ENCODE measurements at places on chromosomes 2 and 18. TPM values are rescaled to one million over a fixed set of nuclear protein-coding genes. Genes with fewer than 3 reads are reported as not detected.

Gene CYP26B1
- 0.42 TPM for total RNA-seq

Gene C1GALT1C1L
- 0.46 TPM for total RNA-seq

Gene CRYGC
- not detected for total RNA-seq

Gene ADCY3
- total RNA-seq, result 41.7 TPM

Gene CRYGD
- 6.3 TPM for total RNA-seq

Gene CXCR4
- total RNA-seq, result 1.3 TPM

Gene CFAP221
- total RNA-seq, result 0.14 TPM

- no peaks in the 10 kb centered on the region for H3K36me3 ChIP-seq
- no peaks in the 10 kb centered on the region for H3K4me1 ChIP-seq
- DNase-seq, result no peak
- H3K27ac ChIP-seq, result no peak overlapping the region
- H3K4me3 ChIP-seq, result no peak overlapping the region
- H3K27me3 ChIP-seq, result no peaks in the 10 kb centered on the region
These were observed 239.5 kb downstream of the CNTNAP5 start for GRCh38 chr2:124264551-124265091.

DNA sequence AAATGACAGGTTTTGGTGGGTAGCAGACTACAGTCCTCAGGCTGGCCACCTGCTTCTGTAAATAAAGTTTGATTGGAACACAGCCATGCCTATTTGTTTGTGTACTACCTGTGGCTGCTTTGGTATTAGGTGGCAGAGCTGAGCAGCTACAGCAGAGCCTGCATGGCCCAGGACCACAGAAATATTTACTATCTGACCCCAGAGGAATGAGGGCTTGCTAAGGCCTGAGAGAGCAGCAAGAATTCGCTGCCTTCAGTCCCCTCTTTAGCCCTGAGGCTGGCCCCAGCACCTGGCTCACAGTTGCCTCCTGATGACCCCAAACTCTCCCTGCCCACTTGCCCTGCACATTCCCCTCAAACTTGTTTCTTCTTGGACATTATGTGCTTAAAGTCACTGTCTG lies 32.5 kb downstream of the POLR1A start:
- no peak overlapping the region for H3K4me3 ChIP-seq
- no peaks in the 10 kb centered on the region for H3K27me3 ChIP-seq
- peaks cover 66% of the 10 kb centered on the region for H3K36me3 ChIP-seq
- H3K4me1 ChIP-seq, result no peaks in the 10 kb centered on the region
- no peak for DNase-seq

DNA sequence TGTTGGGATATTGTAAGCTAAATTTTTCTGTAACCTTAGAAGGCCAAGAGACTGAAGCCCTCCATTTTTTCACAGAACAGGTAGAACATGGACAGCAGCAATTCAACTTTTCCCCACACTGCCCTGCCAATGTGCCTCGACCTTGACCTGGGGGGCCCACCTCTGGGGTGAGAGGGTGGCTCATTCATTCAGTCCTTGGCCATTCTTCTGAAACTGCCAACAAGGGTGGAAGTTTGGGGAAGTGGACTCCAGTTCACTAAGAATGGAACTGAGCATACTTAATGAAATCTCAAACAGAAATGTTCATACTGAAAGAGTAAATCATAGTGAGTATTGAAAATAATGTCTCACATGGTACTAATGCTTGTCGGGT lies 1.1 kb downstream of the EEF1B2 start:
- no peaks in the 10 kb centered on the region for H3K27me3 ChIP-seq
- peaks cover 42% of the 10 kb centered on the region for H3K36me3 ChIP-seq
- DNase-seq, result no peak
- H3K4me1 ChIP-seq, result peaks cover 38% of the 10 kb centered on the region

GRCh38 chr2:121532347-121532766 lies 1.7 kb downstream of the RNU4ATAC start:
- no peaks in the 10 kb centered on the region for H3K36me3 ChIP-seq
- DNase-seq, result no peak
- peak overlapping the region; percentile 51 for H3K4me3 ChIP-seq

GRCh38 chr2:176805345-176805744 lies 407.2 kb upstream of the HNRNPA3 start:
- H3K27ac ChIP-seq, result no peak overlapping the region
- no peak for DNase-seq
- no peaks in the 10 kb centered on the region for H3K36me3 ChIP-seq
- H3K27me3 ChIP-seq, result no peaks in the 10 kb centered on the region

- H3K4me1 ChIP-seq, result peaks cover 5% of the 10 kb centered on the region
- H3K4me3 ChIP-seq, result no peak overlapping the region
- peaks cover 19% of the 10 kb centered on the region for H3K36me3 ChIP-seq
- H3K27ac ChIP-seq, result no peak overlapping the region
These were observed 274.0 kb upstream of the FAM98A start for GRCh38 chr2:33873076-33873605.

DNA sequence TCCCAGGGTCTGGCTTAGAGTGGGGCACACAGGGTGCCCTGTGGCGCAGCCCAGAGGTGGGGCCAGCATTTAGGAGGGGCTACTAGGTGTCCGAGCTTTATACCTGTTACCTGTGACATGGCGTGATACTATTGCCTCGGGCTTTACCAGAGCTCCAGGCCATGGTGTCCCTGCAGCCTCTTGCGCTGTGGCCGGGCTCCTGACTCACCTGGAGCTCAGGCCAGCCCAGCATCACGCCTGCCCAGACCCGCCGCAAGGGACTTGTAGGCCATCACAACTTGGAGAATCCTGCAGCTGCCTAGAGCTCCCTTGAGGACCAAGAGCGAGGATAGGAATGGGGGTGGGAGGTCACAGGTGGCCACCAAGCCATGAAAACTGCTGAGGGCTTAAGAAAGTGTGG lies 8.0 kb downstream of the INHBB start:
- no peak for DNase-seq
- no peak overlapping the region for H3K4me3 ChIP-seq
- H3K4me1 ChIP-seq, result peaks cover 17% of the 10 kb centered on the region
- H3K27ac ChIP-seq, result no peak overlapping the region

GRCh38 chr2:195486987-195487644 lies 169.9 kb upstream of the SLC39A10 start:
- H3K4me3 ChIP-seq, result no peak overlapping the region
- no peak for DNase-seq
- H3K27ac ChIP-seq, result no peak overlapping the region
- H3K36me3 ChIP-seq, result no peaks in the 10 kb centered on the region
- peaks cover 17% of the 10 kb centered on the region for H3K4me1 ChIP-seq

DNA sequence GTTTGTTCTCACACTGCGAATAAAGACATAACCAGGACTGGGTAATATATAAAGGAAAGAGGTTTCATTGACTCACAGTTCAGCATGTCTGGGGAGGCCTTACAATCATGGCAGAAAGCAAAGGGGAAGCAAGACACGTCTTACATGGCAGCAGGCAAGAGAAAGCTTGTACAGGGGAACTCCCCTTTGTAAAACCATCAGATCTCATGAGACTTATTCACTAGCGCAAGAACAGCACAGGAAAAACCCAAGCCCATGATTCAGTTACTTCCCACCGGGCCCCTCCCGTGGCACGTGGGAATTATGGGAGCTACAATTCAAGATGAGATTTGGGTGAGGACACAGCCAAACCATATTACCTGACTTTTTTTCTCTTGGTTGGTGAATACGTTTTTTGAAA lies 51.3 kb downstream of the TMEM247 start:
- H3K4me1 ChIP-seq, result peaks cover 7% of the 10 kb centered on the region
- no peak overlapping the region for H3K27ac ChIP-seq
- no peak overlapping the region for H3K4me3 ChIP-seq
- H3K36me3 ChIP-seq, result no peaks in the 10 kb centered on the region
- no peak for DNase-seq

- H3K4me3 ChIP-seq, result peak overlapping the region; percentile 70
- no peaks in the 10 kb centered on the region for H3K36me3 ChIP-seq
- DNase-seq, result peak; percentile 40
- H3K27me3 ChIP-seq, result no peaks in the 10 kb centered on the region
These were observed 23.8 kb downstream of the ANKAR start for GRCh38 chr2:189698020-189698887.

- H3K4me1 ChIP-seq, result peaks cover 8% of the 10 kb centered on the region
- peaks cover 10% of the 10 kb centered on the region for H3K36me3 ChIP-seq
- H3K27ac ChIP-seq, result no peak overlapping the region
- peaks cover 16% of the 10 kb centered on the region for H3K27me3 ChIP-seq
These were observed 78.3 kb upstream of the CRIM1 start for GRCh38 chr2:36277146-36277808.

- no peak for DNase-seq
- H3K4me1 ChIP-seq, result peaks cover 9% of the 10 kb centered on the region
- peaks cover 6% of the 10 kb centered on the region for H3K36me3 ChIP-seq
These were observed 152.6 kb upstream of the PELI1 start for GRCh38 chr2:64296695-64297346.

- H3K27ac ChIP-seq, result no peak overlapping the region
- no peaks in the 10 kb centered on the region for H3K27me3 ChIP-seq
- no peaks in the 10 kb centered on the region for H3K4me1 ChIP-seq
- H3K4me3 ChIP-seq, result no peak overlapping the region
These were observed 193.5 kb downstream of the PRKCE start for GRCh38 chr2:45844796-45845457.

DNA sequence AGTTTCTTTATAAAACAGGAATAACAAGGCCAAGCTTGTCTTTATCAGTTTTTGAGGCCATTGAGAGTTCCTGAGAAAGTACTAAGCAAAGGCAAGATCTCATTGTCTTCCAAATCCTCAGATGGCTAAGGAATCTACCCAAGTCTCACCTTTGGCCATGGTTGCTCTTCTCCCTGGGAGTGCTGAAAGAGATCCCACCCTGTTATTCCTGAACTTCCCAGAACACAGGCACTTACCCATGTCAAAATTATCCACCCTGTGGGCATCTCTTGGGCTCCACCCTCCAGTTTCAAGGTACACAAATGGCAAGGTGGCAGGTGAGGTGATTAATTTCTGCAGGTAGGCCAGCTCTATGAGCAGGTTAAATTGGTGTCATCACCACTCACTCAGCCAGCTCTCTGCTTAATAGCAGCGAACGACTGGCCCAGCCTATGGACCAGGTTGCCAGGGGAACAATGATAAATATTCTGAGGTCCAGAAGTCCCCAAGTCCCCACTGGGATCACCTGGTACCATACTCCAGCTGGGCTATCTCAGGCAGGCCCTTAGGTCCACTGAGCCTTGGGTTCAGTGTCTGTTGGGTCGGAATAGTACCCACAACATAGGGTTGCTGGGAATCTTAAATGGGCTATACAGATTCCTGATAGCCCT lies 2.3 kb upstream of the SPRED2 start:
- H3K27me3 ChIP-seq, result peaks cover 71% of the 10 kb centered on the region
- DNase-seq, result no peak
- H3K4me1 ChIP-seq, result peaks cover 48% of the 10 kb centered on the region
